CD8-positive, alpha-beta T cell (primary cell): ENCODE measurements at places on chromosomes 1 and 21. TPM values are rescaled to one million over a fixed set of nuclear protein-coding genes. Genes with fewer than 3 reads are reported as not detected.

Gene ZBTB37
- 10.4 TPM for total RNA-seq

Gene SFN
- total RNA-seq = 1.1 TPM

Gene MNDA
- total RNA-seq = not detected

Gene SEC16B
- not detected for total RNA-seq

Gene CYP4A11
- not detected for total RNA-seq

Gene LCE3E
- total RNA-seq = not detected

Gene LINGO4
- 0.22 TPM for total RNA-seq

Gene AIRE
- total RNA-seq = not detected

Gene BMP8B
- total RNA-seq = 0.24 TPM
